ENCODE measurements at places on chromosomes 1 and 21. TPM values are rescaled to one million over a fixed set of nuclear protein-coding genes. Genes with fewer than 3 reads are reported as not detected.

GRCh38 chr1:171226747-171227370, 21.4 kb upstream of the FMO1 start:
- peak; percentile 26 for DNase-seq

The CYP4A11 gene
- not detected for total RNA-seq

DNA sequence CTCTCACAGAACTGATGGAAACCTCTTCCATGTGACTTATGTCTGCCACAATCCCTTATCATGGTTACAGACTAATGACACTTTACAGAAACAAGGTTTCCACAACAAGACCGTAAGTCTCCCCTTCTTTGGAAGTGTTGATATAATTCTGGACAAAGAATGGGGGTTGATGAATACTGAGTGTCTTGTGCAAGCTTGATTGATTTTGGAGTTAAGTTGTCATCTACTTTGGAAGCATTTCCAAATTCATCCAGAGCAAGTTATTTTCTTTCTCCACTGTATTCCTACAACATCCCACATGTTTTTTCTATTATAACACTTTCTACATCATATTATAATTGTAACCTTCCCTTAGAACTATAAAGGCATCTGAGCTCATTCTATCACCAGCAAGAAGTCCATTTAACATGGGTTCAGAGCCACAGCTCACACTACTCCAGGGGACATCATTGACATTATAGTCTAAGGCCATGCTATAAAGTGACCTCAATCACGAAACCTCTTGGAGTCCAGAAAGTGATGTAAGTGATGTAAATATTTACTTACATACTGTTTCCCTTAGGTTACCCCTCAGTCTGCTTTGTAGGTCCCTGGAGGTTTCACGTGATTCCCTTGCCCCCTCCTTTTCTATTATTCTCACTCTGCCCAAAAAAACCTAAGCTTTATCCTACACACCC, 125.7 kb upstream of the PBX1 start:
- DNase-seq: no peak

The C1orf226 gene
- total RNA-seq: 1.4 TPM

DNA sequence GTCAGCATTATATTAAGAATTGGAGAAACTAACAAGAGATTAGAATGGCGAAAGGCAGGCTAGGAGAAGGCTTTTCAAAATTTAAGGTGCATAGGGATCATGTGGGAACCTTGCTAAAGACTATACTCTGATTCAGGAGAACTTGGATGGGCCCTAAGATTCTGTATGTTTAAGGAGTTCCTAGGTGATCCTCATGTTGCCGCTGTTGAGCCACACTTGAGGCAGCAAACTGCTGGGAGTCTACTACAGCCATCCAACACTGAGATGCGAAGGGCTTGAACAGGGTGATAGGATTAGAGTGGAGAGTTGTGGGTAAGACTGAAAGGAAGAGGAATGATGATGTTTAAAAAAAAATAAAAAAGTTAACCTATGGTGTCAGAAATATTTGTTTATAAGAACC, 1013.2 kb downstream of the MRPL39 start:
- DNase-seq: no peak

The NUP210L gene
- total RNA-seq: 0.11 TPM

- DNase-seq: no peak
These were observed 33.0 kb upstream of the TP53BP2 start for GRCh38 chr1:223878598-223879325.

DNA sequence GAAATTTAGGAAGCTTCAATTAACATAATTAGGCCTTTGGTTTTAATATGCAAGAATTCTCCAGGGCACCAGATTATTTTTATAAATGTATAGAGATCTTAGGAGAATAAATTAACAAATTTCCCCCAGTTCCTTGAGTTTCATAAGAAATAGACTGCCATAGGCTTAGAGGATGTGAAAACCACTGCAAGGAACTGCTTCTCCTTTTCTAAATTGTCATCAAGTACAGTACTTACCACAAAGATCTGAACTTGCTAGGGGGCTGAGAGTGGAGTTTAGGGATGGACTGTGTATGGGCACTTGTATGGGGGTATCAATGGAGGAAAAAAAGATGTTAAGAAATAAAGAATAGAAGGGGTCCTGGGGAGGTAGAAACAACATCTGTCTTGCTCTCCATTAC, 31.1 kb downstream of the LHX8 start:
- no peak for DNase-seq

GRCh38 chr1:238153939-238154338, 263.2 kb upstream of the ZP4 start:
- DNase-seq: no peak

The CRNN gene
- not detected for total RNA-seq

- DNase-seq: no peak
These were observed 159.0 kb downstream of the ACTL8 start for GRCh38 chr1:17914131-17914530.

GRCh38 chr1:225754940-225755641, 22.5 kb upstream of the SRP9 start:
- DNase-seq: no peak

The TMEM200B gene
- 0.92 TPM for total RNA-seq

- DNase-seq: no peak
These were observed 28.2 kb upstream of the ETS2 start for GRCh38 chr21:38777531-38777930.

- no peak for DNase-seq
These were observed 70.9 kb downstream of the RRAGC start for GRCh38 chr1:38788341-38789336.

The KDF1 gene
- not detected for total RNA-seq

DNA sequence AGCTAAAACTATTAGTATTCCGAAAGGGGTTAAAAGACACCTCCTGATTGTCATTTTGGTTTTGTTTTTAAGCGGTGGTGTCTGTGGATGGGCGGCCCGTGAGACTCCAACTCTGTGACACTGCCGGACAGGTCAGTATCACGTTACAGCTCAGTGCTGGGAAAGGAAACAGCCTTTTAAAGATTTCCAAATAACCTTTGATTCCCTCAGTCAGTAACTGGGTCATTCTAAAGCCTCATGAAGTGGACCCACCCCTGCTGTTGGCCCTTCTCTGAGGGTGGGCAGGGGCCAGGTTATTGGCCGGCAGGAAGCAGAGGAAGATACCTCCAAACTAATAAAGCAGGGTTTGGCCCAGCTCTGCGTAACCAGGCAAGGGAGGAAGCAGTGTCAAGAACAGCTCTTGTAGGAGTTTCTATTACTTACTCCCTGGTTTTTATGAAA, 2.3 kb downstream of the RHOU start:
- no peak for DNase-seq

The PRKAA2 gene
- 4.3 TPM for total RNA-seq

GRCh38 chr1:223176437-223176836, 33.4 kb upstream of the TLR5 start:
- DNase-seq: no peak

- no peak for DNase-seq
These were observed 3.1 kb upstream of the EFNA3 start for GRCh38 chr1:155075535-155075934.

DNA sequence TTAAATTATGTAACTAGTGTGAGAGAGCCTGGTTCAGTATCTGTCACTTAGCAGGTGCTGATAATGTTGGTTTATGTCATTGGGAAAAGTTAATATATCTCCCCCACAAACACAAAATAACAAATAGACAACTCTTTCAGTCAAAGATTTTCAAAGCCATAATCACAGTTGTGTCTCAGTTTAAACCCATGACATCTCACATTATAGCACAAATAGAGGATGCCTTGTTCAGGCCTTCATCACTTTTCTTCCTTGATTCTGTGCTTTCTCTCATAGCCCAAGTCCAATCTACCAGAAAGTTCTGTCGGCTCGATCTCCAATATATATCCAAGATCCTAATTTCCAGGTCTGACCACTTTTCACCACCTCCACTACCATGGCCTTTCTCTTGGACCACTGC, 6.2 kb upstream of the EPS15 start:
- no peak for DNase-seq
